ENCODE measurements at places on chromosomes 2 and 18.

- no peak for DNase-seq
Measured at GRCh38 chr2:68831686-68832232, 39.4 kb downstream of the BMP10 start.

- DNase-seq, result no peak
Measured at GRCh38 chr2:127398239-127398590, 10.4 kb upstream of the MAP3K2 start.

DNA sequence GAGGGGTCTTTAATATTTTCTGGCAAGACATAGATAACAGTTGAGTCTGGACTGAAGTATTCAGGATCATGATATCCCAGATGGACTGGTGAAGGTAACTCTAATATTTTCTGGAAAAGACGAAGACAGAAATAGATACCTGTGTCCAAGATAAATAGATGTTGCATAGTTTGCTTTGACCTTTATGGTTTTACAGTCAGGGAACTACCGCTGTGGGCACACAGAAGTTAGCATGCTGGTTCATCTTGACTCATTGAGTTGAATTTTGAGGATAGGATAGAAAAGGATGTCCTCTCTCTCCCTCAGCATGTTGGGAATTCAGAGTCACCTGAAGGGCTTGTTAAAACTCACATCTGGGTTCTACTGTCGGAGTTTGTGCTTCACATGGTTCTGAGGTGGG is 20.8 kb downstream of the KCNE4 start:
- no peak for DNase-seq

DNA sequence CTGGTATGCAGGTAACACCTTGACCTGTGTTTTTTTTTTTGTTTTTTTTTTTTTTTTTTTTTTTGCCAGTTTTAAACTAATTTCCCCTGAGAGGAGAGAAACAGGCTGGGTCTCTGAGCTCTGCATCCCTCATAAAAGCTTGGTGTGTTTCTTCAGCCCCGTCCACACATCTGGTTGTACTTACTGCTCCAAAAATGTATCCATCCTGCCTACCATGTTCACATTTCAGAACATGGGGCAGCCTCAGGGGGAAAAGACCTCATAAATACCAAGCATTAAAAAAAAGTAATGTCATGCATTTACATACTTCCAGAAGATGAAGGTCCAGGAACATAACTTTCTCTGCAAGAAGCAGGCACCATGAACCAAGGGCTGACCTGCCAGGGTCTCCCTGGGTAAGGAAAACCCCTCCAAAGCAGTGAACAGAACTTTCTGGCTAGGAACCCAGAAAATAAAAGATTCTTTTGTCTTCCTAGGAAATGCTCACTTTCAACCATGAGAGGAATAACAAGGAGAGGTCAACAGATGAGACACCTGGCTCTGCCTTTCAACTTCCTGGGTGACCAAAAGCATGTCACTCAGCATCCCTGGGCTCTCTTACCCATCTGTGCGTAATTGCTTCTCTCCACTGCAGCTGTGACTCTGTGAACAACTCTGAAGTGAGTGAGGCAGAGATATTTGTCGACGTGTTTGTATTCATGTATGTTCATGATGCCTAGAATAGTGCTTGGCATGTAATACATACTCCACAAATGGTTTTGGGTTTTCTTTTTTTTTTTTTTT is 118.6 kb downstream of the MCFD2 start:
- DNase-seq, result no peak

GRCh38 chr2:171669121-171669520 is 18.1 kb upstream of the DYNC1I2 start:
- DNase-seq, result no peak

DNA sequence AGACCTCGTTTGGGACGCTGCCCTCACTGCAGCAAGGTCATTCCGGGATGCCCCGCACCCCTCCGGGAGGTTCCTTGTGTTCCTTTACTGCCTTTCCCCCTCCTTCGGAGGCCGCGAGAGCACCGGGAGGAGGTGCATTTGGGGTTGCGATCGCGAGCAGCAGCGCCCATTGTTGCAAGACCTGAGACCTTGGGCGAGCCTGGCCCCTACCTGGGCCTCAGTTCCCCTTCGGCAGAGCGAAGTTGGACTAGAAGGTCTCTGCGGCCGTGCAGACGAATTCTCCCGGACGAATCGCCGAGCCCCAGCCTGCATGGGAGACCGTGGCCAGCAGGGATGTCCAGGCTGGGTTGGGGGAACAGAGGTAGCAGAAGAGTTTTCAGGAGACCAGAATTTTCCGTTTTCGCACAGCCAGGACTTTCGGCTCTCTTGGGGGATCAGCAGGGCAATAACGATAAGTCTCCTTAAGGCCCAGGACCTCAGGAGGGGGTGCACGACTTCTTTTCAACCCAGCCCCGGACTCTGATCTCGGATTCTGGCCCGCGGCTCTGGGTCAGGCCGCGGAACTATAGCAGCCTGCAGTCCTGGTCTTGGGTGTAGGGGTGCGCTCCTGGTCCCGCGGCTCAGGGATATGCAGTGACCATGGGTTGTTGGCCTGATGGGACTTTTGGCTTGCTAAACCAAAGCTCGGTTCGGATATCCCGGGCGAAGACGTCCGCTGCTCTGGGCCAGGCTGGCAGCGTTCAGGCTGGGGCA is 2.8 kb downstream of the GDF7 start:
- no peak for DNase-seq

DNA sequence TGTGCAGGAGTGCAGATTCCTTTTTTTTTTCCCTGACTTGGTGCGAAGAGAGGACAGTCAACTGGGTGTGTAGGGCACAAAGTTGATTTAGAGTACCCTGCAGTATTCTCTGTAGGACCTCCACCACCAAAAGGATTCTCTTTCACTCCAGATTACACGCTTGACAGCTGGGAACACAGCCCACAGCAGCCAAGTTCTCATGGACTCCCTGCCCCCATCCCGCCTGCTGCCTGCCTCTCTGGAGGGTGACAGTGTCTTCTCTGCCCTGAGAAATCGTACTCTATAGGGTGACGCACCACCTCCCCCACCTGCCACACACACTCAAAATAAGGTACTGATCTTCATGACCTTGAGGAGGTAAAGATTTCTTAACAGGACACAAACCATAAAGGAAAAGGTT is 26.6 kb upstream of the IHH start:
- DNase-seq, result peak; percentile 32

GRCh38 chr2:112056626-112056987 is 1.5 kb downstream of the TMEM87B start:
- no peak for DNase-seq

DNA sequence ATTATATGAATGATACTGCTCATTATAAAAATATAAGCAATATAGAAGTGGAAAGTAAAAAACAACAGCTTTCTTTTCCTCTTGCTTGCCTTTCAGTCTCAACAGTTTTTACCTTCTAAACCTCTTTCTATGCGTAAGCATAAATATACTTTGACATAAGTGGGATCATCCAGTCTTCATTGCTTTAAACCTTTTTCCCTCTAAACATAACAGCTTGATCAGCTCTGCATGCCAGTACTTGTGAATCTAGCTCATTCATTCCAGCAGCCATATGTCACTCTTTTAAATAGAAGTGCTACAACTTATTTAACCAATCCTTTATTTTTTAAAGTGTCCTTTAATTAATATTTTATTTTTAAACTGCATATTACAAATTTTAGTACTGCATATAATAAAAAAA is 88.1 kb downstream of the TTC27 start:
- no peak for DNase-seq

DNA sequence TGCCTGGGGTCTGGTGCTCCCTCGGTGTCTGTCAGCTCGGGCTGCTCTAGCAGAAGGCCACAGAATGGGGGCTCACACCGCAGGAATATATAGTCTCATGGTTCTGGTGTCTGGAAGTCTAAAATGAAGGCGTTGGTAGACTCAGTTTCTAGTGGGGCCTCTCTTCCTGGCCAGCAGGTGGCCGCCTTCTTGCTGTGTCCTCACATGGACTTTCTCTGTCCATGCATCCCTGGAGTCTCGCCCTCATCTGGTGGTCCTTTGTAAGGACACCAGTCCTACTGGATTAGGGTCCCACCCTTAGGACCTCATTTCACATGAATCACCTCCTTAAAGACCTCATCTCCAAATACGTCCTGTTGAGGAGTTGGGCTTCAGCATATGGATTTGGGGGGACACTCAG is 65.7 kb downstream of the RRM2 start:
- DNase-seq, result no peak
